ENCODE measurements at places on chromosomes 2 and 18.

DNA sequence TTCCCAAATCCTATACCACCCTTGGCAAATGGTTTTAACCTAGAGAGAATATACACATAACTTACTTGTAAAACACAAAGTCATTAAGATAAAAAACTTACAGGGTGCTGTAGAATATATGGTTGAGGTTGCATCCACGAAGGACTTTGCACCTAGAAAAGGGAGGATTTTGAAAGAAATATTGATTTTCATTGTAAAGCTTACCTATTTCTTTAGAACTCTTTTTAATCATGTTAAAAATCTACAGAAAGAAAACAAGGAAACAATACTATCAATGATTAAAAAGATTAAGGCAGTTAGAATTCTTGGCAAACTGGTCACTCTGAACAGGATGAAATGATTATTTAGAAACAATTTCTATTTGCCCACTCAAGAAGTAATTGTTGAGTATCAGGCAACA is 81.1 kb upstream of the ITGB6 start:
- DNase-seq = no peak

- DNase-seq = no peak
Observed at GRCh38 chr18:51196811-51197660, 445 bp downstream of the MEX3C start.

DNA sequence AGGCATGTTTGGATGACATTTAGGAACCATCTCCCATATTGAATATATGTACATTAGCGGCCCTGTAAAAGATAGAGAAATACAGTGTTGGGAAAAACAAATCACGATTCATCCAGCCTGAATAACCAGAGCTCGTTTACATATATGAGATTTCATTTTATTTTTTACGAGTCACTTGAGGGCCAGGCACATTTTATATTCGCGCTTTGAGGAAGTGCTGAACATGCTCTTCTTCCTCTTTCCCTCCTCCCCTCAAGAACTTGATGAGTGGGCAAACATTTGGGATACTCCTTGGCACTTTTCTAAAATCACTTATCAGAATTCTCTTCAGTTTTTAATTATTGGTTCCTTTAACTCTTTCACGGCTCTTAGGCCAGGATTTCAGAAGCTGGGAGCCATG is 268.0 kb upstream of the TANK start:
- no peak for DNase-seq

DNA sequence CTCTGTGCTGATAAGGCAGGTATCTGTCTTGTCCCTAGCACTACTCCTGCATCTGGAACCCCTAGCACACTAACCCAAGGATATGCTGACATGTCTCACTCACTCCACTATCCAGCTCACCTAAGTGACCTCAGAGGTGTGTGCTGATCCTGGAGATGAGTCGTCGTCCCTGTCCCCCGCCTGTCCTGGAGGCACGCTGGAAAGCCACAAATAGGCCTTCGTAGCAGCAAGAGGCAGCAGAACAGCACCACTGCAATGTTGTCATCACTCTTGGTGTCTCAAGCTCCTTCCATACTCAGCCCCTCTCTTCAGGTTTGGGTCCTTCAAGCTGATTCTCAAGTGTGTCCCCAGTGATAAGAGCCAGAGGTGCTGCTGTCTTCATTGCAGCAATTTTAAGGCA is 73.0 kb upstream of the ITGA6 start:
- DNase-seq = no peak
